ENCODE measurements at places on chromosomes 1 and 21.

- no peak for DNase-seq
Observed at GRCh38 chr1:90488451-90488850, 228.7 kb downstream of the BARHL2 start.

- no peak for DNase-seq
Observed at GRCh38 chr1:2645776-2646175, 13.0 kb upstream of the MMEL1 start.

GRCh38 chr1:112126598-112126997 lies 137.1 kb upstream of the KCND3 start:
- DNase-seq: no peak

- DNase-seq: no peak
Observed at GRCh38 chr1:222786121-222786520, 28.7 kb upstream of the DISP1 start.

- no peak for DNase-seq
Observed at GRCh38 chr1:87972811-87973210, 644.1 kb downstream of the LMO4 start.

- DNase-seq: no peak
Observed at GRCh38 chr1:203378556-203379245, 27.8 kb upstream of the FMOD start.

- no peak for DNase-seq
Observed at GRCh38 chr1:11730429-11730891, 5.5 kb upstream of the AGTRAP start.

DNA sequence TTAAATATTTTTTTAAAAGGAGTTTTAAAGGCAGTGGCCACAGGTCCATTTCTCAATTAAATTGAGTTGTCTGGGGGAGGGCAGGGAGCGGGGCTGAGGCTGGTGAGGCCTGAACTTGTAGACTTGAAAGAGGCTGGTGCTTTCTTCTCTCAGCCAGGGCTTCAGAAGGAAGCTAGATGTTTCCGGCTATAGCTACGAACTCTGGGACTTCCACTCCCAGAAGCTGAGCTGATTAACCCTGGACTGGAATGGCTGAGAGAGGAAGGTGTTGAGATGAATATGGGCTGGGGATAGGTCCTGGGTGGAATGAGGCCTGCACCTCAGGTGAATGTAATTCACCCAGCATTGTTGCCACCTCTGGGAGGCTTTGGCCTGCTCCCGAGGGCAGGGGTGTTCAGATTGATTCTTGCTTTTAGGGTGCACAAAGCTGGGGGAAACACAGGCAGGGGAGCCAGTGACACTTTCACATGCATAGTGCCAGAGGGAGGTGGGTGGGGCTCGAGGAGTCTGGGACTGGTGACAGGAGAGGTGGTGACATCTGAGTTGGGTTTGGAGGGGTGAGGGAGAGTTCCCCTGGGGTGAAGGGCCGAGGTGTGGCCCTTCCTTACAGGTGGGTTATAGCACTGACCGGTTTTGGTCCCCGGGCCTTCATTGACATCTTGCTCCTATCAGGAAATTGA lies 18.2 kb downstream of the LDLRAP1 start:
- no peak for DNase-seq

DNA sequence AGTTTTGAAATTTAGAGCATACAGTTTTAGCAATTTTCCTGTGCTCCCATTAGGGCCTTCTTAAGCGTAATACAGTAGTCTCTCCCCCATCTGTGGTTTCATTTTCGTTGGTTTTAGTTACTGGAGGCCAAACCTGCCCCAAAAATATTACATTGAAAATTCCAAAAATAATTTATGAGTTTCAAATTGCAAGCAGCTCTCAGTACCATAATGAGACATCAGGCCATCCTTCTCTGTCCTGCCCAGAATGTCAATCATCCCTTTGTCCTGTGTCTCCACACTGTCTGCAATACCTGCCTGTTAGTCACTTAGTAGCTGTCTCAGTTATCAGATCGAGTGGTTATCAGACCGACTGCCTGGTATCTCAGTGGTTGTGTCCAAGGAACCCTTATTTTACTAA lies 45.4 kb downstream of the ADSS2 start:
- DNase-seq: no peak

GRCh38 chr1:208137193-208137592 lies 107.0 kb downstream of the PLXNA2 start:
- DNase-seq: peak; percentile 84

GRCh38 chr1:213171711-213172110 lies 120.7 kb downstream of the RPS6KC1 start:
- DNase-seq: no peak

- no peak for DNase-seq
Observed at GRCh38 chr1:88774151-88774556, 90.1 kb downstream of the PKN2 start.
